ENCODE measurements at places on chromosomes 11 and 22. TPM values are rescaled to one million over a fixed set of nuclear protein-coding genes. Genes with fewer than 3 reads are reported as not detected.

DNA sequence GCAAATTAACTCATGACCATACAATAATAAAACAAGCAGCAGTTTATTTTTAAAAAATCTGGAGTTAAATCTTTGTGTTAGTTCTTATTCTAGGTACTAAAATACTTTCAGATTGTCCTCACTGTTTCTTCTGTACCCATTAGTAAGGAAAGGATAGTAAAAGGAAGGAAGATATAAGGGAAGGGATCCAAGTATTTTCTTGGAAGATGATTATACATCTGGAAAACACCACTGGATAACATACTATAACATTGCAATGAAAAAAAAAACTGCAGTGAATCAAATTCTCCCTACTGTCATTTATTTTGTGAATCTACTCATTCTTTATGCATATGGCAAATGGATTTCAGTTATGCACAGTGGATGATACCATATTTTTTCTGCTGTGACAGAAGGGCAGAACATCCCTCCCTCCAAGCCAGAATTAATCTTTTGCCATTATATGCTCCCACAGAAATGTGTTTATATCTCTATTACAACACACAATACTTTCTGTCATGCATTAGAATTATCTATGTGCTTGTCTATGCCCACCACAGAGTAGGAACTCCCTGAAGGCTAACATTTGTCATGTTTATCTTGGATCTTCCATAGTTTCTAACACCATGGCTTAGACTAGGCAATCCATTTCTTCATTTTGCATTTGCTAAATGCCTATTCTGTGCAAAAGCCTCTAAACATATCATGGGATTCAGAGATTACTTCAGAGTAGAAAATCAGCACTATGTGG is 282.3 kb upstream of the CTSC start:
- no peak for DNase-seq

TSGA10IP gene
- total RNA-seq = not detected

DNA sequence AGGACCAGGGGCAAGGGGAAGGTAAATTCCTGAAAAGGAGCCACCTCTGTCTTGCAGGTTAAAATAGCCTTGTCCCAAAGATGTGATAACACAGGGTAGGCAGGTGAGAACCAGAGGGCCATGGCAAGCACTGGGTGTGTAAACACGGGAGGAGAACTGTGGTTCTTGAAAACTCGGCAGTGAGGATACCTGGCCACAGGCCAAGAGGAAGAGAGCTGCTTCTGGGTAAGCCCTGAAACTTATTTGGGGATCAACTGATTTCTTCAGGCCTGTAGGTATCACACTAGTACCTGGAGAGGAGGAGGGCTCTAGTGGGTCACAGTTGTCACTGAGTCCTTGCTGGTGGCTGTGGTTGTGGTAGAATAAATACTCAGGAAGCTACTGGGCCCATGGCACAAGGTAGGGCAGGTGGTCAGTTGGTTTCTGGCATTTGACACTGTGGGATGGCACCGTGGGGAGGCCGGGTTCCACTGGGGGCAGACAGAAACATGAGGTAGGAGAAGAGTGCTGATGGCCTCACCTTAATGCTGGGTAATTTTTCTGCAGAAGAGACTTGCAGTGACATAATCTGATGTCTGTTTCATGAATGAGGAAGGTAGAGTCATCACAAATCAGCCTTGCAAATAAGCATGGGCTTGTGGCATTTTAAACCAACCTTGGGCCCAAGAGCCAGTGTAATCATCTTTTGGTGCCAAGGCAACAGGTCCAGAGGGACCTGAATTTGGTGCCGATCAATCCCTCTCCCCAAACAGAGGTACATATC is 22.0 kb downstream of the AMPD3 start:
- no peak for DNase-seq

- DNase-seq = no peak
Measured at GRCh38 chr11:113572136-113572735, 97.0 kb upstream of the DRD2 start.

DNA sequence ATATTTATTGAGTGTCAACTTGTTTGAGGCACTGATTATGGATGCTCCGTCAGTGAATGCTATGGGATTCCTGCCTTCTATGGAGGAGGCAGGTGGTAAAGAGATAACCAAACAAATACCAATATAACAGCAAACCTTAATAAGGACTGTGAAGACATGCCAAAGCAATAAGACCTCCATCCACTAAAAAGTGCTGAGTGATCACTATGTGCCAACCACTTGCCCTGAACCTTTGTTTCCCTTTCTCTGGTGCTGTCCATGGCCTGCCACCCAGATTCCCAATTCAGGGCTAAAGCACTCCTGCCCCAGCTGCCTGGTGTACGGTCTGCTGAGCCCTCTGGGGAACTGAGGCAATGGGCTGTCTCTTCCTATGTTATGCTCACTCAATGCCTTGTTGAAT is 1074.9 kb downstream of the OPCML start:
- no peak for DNase-seq

CCDC87 gene
- 0.29 TPM for total RNA-seq

GRCh38 chr11:8765294-8765693 is 82.7 kb downstream of the RPL27A start:
- no peak for DNase-seq

IL17REL gene
- not detected for total RNA-seq

INS gene
- total RNA-seq = not detected

SCN3B gene
- total RNA-seq = not detected

DNA sequence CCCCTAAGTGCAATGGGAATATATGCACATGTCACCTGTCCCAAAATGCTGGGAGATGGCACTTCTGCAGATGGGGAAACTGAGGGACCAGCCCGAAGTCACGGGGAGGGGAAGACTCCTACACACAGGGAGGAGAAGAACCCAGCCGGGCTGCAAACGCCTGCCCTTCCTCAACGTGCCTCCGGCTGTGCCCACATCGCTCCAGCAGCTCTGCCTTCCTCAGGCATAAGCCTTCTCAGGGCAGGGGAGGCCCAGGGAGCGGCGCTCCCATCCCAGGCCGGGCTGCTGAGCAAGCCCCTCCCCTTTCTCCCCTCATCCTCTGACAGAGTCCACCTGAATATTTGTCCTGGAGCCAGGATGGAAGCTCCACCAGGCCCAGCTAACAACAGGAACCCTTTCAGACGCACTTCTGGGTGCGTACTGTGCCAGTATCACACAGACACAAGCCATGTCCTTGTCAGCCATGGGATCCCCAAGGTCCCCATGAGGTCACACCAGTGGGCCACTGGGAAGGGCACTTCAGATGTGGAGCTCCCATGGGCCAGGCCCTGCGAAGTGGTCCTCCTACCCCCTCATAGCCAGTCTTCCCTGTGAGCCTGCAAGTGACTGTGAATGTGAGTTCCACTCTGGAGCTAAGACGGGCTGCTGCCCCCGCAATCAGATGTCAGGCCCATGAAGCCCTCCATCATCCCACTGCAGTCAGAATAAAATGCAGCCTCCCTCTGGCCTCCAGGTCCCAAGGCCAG is 2.5 kb upstream of the CD81 start:
- DNase-seq = no peak

All from activated T-helper 1 cell treated with anti-CD3 and anti-CD28 coated beads, Interleukin-12 subunit alpha, Interleukin-12 subunit beta, Interleukin-2, Interleukin-4 antibody, amounts not matched to agents 30 ng/mL and 10 ng/mL and 1 ng/mL, durations not matched to agents 14 hours and 24 hours and 36 hours (primary cell).